ENCODE measurements at places on chromosomes 3 and 15.

- no peak for DNase-seq
Observed at GRCh38 chr15:52657338-52657737, 21.9 kb downstream of the ATOSA start.

- DNase-seq: no peak
Observed at GRCh38 chr15:96672629-96673028, 342.1 kb downstream of the NR2F2 start.

- DNase-seq: no peak
Observed at GRCh38 chr3:71185733-71186455, 397.6 kb downstream of the FOXP1 start.

DNA sequence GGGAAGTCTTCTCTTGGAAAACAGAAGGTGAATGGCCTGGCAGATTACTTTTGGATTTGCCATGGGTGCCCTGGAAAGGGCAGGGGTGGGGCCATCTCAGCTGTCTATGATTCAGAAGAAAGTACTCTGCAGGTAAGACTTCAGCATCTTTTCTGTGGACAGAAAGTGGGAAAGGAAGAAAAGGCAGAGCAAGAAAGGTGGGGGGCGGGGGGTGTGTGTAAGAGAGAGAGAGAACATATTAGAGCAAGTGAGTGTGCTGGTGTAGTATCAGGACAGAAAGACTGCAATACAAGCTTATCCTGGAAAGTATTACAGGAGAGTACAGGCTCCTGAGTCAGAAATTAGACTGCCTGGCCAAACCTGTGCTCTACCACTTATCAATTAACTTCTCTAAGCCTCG, 5.5 kb downstream of the TAGLN3 start:
- DNase-seq: no peak

GRCh38 chr3:19364148-19364547, 215.8 kb downstream of the KCNH8 start:
- DNase-seq: no peak

DNA sequence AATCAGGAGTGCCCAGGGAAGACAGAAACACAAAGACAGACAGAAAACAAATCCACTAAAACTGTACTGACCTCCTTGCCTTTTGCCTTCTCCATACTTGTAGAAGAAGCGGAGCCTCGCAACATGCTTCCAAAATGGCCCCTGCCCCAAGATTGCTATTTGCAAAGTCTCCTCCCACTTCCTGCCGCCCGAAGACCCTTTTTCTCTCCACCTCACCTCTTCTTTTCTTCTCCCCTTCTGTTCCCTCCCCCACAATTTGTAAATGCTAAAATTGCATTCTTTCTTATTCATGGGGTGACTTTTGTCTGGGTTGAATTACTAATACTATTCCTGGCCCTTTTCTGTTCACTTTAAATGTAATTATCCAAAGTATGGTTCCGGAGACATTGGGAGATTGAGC, at the start of gene DPPA4:
Gene DPPA4 (minus strand): TSS at position 154 of the 400 bp plus-strand sequence. CDS start 29 bp downstream, at position 125.
- DNase-seq: no peak

DNA sequence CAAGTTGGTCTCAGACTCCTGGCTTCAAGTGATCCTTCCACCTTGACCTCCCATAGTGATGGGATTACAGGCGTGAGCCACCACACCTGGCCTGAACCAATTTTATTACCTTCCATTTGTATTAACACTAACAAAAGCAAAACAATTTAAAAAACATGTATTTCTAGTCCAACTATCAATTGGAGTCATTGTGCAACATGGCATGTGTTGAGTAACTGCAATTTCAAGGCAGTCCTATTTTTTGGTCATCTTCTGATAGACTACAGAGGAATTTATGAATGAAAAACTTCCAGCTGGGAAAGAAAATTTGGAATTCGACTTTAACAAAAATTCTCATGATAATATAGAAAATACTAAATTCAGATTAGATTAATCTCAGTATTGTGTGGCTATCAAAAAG, 16.8 kb downstream of the SPTSSB start:
- DNase-seq: no peak

GRCh38 chr3:45553469-45553974, 41.0 kb upstream of the LIMD1 start:
- DNase-seq: no peak

- DNase-seq: no peak
Observed at GRCh38 chr15:62455441-62455921, 290.4 kb upstream of the C2CD4B start.

GRCh38 chr15:78617076-78617475, 3.7 kb downstream of the CHRNA3 start:
- DNase-seq: no peak

DNA sequence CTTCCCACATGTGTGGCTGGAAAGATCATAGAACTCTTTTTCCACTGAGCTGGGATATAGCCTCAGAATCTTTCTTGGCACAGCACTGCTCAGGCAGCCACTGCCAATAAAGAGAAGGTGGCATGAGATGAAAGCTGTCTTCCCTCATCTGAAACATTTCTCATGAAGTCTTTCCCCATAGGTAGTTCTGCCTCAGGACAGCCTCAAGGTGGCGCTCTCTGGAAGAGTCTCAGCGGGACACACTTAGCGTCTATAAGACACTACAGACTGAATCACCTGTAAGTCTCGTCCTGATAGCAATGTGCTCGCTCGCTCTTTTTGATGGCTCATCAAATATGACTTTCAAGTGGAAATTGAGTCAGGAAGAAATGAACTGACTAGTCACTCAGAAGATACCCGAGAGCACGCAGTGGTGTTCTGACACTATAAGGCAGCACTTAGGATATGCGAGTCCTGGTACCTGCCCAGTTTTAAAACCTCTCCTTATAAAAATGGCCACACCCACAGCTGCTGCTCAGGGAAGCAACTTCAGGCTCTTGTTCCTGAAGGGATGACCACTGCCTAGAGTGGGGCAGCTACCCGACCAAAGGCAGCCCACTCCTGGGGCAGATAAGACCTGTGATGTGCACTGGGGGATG, 269.5 kb downstream of the SUCLG2 start:
- DNase-seq: no peak

DNA sequence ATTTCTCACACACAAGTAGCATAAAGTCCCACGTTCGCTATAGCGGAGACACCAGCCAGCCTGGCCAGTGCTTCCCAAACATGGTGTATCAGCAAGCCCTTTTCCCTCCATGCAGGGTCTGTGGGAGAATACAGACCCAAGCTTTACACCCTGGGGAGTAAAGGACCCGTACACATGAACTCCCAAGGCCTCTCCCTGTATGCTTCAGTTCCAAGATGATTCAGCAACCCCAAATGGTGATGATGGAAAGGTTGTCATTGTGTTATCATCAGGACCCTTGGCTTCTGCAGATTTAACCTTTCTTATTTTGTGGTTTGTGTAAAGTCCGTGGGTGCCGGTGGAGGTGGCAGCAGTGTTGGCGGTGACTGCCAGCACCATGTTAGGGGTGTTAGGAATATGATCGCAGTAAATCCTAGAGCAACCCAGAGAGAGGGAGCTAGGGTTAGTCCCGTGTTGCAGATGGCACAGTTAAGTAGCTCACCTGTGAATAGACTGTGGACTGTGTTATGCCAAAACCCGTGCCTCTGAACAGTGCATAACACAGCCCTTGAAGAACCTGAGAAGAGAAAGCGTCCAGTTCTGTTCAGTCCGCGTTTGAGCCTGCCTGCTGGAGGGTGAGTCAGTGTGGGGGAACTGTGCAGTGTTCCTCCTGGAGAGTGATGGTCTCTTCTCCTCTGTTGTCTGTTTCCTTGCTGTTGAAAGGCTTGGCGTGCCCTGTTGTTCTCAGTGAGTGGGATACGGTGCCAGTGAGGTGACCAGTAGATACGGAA, 174.3 kb downstream of the APBA2 start:
- no peak for DNase-seq

GRCh38 chr3:134249935-134250716, 533 bp downstream of the RYK start:
- peak; percentile 6 for DNase-seq

- DNase-seq: no peak
Observed at GRCh38 chr3:181881749-181882148, 170.0 kb downstream of the SOX2 start.

GRCh38 chr3:114709102-114709501, 415.3 kb downstream of the TIGIT start:
- DNase-seq: no peak

DNA sequence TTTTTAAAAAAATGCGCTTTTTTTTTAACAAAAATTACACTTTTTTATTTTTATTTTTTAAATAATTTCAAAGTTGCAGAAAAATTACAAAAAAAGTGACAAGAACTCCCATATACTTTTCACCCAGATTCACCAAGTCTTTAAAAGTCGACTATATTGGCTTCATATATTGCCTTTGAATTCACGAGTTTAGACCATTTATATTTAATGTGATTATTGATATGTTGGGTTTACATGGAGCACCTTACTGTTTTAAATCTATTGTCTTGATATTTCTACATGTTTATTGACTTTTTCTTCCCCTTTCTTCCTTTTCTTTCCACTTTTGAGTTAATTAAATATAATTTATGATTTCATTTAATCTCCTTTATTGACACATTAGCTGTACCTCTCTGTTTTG, 127.2 kb downstream of the OPA1 start:
- DNase-seq: no peak

- no peak for DNase-seq
Observed at GRCh38 chr3:155984791-155985417, 114.5 kb downstream of the GMPS start.

- no peak for DNase-seq
Observed at GRCh38 chr3:69948246-69948862, 51.2 kb upstream of the SAMMSON start.

GRCh38 chr15:76973362-76973743, 21.6 kb upstream of the PSTPIP1 start:
- DNase-seq: no peak

- DNase-seq: no peak
Observed at GRCh38 chr3:136817448-136817847, 1.5 kb upstream of the SLC35G2 start.

DNA sequence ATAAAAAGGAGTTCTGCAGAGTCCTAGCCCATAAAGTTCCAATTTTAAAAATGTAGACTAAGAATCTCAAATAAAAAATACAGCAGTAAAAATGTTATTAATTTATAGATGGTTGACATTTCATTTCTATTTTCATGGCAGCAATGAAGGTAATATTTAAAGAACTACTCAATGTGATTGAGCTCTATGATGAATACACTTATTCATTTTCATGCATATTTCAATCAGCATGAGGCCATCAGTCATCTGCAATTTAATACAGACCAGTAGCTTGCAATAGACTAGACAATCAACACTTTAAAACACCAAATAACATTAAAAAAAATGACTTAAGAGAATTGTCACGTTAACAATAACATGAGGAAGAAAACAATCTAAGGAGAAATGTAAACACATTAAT, 1295.8 kb upstream of the ALCAM start:
- no peak for DNase-seq

DNA sequence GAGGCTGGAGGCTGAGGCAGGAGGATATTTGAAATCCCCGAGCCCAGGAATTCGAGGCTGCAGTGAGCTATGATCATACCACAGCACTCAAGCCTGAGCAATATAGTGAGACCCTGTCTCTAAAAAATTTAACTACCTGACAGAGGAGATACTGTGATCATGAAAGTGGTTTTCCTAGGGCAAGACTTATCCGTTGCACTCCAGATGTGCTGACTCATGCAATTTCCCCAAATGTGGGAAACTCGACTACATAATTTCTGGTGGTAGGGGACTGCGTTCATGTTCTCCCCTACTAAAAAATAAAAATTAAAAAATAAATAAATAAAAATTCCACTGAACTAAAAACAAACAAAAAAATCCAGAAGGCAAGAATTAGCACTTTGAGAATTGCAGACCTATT, 271.7 kb downstream of the SHQ1 start:
- DNase-seq: no peak

GRCh38 chr15:57503911-57504598, 87.6 kb upstream of the MYZAP start:
- DNase-seq: no peak

DNA sequence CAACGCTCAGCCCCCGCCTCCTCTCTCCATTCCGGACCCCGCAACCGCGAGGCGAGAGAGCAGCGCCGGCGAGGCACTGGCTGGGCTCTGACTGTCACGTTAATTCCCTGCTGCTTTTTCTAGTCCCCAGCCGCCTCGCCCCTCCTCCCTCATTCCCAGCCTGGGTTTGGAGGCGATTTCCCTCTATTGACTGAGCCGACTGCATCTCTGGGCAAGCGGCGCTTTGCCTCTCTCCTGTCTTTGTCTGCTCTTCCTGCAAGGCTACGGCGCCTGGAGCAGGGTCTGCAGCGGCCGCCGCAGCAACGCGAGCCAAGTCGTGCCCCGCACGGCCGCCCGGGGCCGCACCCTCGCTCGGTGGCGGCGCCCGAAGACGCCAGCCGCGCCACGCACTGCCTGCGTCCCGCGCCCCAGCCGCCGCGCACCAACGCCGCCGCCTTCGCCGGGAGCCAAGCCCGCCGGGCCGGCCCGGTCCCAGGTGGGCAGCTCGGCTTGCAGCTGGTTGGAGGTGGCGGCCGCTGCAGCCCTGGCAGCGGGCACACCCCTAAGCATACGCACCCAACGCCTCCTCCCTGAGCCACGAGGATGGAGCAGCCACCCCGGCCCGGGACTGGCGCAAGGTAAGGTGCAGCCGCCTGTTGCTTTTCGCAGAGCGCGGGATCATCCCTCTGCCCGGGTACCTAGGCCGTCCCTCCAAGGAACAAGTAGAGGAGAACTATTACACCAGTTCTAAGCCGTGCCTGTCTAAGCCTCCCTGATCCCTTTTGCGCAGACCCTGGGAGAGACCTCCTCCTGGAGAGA, at the start of gene LRRC3B:
Gene LRRC3B (plus strand): TSS at position 152 of the 798 bp plus-strand sequence. CDS start 86,901 bp downstream, outside the sequence.
- no peak for DNase-seq

- no peak for DNase-seq
Observed at GRCh38 chr15:69704229-69704628, 251.6 kb downstream of the RPLP1 start.

DNA sequence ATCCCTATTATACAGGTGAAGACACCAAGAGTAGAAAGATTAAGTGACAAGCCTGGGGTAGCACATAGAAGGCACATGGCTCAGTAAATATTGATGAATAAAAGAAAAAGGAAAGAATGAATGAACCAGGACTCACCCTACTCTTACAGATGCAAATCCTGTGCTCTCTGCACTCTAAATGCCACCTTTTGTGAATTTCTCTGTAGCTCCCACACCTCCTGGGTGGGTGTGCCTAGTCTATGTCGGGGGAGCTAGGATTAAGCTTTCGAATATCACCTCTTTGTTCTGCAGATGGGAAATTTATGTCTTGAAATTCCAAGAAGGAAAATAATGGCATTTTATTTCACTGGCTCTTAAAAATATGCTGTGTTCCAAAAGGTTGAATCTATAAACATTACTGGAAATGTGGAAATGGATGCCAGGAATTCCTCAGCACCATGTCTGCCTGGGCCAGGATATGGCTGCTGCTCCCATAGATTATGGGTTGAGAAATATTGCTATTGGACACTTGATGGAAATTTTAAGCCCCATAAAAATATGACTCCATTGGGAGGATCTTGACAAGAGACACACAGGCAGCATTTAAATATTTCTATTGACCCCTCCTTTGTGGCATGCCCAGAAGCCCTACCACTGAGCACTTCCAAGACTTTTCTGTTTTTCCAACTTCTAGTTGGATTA, 43.3 kb downstream of the CCNB2 start:
- no peak for DNase-seq

Measured in T-helper 2 cell (primary cell).